ENCODE measurements at places on chromosomes 1 and 21.

GRCh38 chr1:84995484-84996334 is 1.2 kb downstream of the MCOLN2 start:
- H3K4me3 ChIP-seq = peak overlapping the region; percentile 77
- no peaks in the 10 kb centered on the region for H3K36me3 ChIP-seq
- peaks cover 11% of the 10 kb centered on the region for H3K27me3 ChIP-seq
- peak overlapping the region; percentile 14 for H3K27ac ChIP-seq
- peaks cover 23% of the 10 kb centered on the region for H3K4me1 ChIP-seq
- DNase-seq = no peak

GRCh38 chr1:181508486-181509165 is 25.3 kb downstream of the CACNA1E start:
- no peaks in the 10 kb centered on the region for H3K36me3 ChIP-seq
- H3K27ac ChIP-seq = no peak overlapping the region
- DNase-seq = no peak
- no peak overlapping the region for H3K4me3 ChIP-seq

GRCh38 chr1:29134695-29135028 is 11.0 kb upstream of the TMEM200B start:
- H3K27ac ChIP-seq = no peak overlapping the region
- H3K4me1 ChIP-seq = no peaks in the 10 kb centered on the region
- H3K4me3 ChIP-seq = no peak overlapping the region
- DNase-seq = no peak
- H3K36me3 ChIP-seq = no peaks in the 10 kb centered on the region

- H3K27ac ChIP-seq = no peak overlapping the region
- no peaks in the 10 kb centered on the region for H3K36me3 ChIP-seq
- no peak overlapping the region for H3K4me3 ChIP-seq
- DNase-seq = no peak
- no peaks in the 10 kb centered on the region for H3K27me3 ChIP-seq
Observed at GRCh38 chr1:213381572-213382084, 330.6 kb downstream of the RPS6KC1 start.

- H3K27ac ChIP-seq = no peak overlapping the region
- peaks cover 13% of the 10 kb centered on the region for H3K4me1 ChIP-seq
- H3K4me3 ChIP-seq = no peak overlapping the region
- H3K27me3 ChIP-seq = no peaks in the 10 kb centered on the region
- DNase-seq = no peak
Observed at GRCh38 chr1:165641231-165641987, 10.4 kb downstream of the MGST3 start.

DNA sequence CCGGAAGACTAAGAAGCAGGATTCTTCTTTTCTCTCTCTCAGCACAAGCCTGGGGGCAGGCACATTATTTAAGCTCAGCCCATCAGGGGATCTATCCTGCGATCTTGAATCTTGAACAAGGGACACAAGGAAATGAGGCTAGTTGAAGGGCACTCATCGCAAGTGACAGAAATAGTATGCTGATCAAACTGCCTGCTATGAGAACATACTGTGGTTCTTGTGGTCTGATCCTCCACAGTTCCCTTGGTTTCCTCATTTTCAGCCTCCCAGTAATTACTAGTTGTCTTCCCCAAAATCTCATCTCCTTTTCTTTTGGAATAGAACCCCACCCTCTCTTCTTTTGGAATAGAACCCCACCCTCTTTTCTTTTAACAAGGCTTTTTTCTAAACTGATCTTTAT is 6.5 kb downstream of the ANKRD45 start:
- H3K36me3 ChIP-seq = no peaks in the 10 kb centered on the region
- H3K27ac ChIP-seq = no peak overlapping the region
- H3K4me1 ChIP-seq = no peaks in the 10 kb centered on the region

- no peaks in the 10 kb centered on the region for H3K27me3 ChIP-seq
- H3K4me3 ChIP-seq = no peak overlapping the region
- peaks cover 59% of the 10 kb centered on the region for H3K36me3 ChIP-seq
- DNase-seq = no peak
- no peak overlapping the region for H3K27ac ChIP-seq
Observed at GRCh38 chr1:41006942-41007865, 14.3 kb downstream of the SLFNL1 start.
